A172 (cell line): ENCODE measurements at places on chromosomes 2 and 18. TPM values are rescaled to one million over a fixed set of nuclear protein-coding genes. Genes with fewer than 3 reads are reported as not detected.

GRCh38 chr2:73914667-73915066 lies 12.0 kb upstream of the DGUOK start:
- DNase-seq: no peak

The SATB2 gene
- 8.8 and 10.2 TPM in 2 replicates for total RNA-seq

- no peak for DNase-seq
Observed at GRCh38 chr18:28903306-28903705, 726.4 kb upstream of the CDH2 start.

DNA sequence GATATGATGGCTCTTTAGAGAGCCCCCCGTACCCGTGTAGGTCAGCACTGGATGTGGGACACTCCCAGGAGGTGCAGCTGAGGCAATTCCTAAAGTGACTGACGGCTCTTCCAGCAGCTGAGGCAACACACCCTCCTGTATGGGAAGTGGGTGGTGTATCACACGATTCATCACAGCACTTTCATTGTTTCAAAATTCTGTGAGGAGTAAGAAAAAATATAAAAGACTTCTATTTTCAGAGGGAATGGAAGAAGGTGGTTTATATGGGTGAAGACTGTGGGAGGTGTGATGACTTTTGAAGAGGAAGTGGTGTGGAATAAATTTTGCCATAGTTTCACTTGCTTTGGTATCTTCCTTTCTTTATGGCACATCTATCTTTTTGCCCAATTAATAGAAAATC lies 22.3 kb downstream of the QPCT start:
- no peak for DNase-seq

- DNase-seq: peak; percentile 38
Observed at GRCh38 chr2:61670591-61671501, 132.7 kb upstream of the XPO1 start.

DNA sequence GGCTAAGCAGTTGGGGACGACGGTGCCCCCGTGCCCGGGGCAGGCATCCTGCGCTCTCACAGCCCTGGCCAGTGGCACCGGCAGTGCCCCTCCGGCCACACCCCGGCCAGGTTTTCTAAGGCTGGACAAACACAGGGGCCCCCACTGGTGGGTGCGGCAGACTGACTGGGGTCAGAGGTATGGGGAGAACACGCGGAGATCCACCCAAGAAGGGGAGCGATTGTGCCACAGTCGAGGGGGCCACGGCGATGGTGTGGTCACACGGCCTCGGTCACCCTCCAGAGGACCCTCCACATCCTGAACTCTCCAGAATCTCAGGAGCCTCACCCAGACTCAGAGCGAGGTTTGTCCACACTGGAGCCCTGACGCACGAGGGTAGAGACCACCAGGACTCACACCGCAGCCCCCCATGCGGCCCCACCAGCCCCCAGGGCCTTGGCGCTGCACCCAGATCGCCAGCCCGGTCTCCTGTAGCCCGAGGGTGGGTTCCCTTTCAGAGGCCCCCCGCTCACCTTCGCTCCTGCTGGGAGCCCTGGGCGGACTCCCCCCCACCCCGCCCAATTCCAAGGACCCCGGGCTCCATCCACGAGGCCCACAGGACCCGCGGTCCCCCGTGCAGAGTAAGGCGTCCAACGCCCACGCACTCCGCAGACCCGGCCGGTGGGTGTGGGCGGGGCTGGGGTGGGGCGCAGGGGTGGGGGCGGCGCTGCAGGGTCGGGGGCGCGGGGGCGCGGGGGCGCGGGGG lies 15.2 kb downstream of the PDCD1 start:
- no peak for DNase-seq

The C2orf72 gene
- 2.6 and 10.8 TPM in 2 replicates for total RNA-seq

GRCh38 chr2:98713332-98714015 lies 17.5 kb downstream of the MGAT4A start:
- no peak for DNase-seq

GRCh38 chr18:49745045-49746014 lies 68.0 kb downstream of the ACAA2 start:
- DNase-seq: peak; percentile 18
